Psoas muscle (tissue), 8 donors: ENCODE measurements at places on chromosomes 16 and 17.
A peak's percentile ranks its signal among the peaks of the same experiment; 100 is the strongest.

DNA sequence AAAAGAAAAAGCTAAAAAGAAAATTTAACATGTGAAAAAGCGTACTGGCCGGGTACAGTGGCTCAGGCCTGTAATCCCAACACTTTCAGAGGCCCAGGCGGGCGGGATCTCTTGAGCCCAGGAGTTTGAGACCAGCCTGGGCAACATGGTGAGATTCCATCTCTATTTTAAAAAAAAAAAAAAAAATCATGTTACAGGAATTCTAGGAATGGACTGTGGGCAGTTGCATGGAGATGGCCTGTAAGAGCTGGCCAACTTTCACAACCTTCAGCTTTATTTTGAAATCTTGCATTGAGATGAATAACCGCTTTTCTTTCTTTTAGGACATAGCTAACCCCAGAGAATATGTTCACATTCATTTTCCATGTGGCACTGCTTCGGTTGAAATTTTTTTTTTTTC lies 8.2 kb upstream of the CIAO3 start:
- DNase-seq = no peak

- no peak for DNase-seq
These were observed 16.9 kb downstream of the ETV4 start for GRCh38 chr17:43528988-43529814.

DNA sequence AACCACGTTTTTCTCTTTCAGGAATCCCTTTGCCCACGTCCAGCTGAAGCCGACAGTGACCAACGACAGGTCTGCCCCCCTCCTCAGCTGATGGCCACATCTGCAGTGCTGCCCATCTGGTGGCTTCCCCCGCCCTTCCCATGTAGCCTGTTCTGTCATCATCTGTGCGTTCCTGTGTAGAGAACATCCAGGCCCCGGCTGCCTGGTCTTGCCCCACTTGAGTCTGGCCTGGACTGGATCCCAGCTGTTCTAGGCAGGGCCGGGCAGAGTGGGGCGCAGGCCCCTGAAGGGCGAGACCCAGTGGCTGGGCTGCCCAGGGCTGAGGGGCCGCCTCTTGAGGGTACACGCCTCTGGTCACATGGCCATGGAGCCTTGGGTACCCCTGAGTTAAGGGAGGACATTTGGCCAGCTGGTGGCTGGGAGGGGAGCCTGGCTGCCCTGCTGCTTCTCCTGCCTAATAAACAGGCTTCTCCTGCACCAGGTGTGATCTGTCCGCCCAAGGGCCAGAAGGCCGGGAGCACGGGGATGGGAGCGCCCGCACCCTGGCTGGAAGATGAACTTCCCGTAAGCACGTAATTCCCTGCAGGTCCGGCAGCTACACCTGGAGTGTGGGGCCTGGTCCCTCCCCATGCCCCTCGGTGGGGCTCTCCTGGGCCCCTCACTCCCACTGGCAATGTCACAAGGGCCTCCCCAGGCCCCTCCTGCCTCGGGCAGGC lies 49.4 kb upstream of the PVALEF start:
- DNase-seq = no peak

- DNase-seq = no peak
These were observed 587 bp upstream of the DBF4B start for GRCh38 chr17:44707755-44708400.

DNA sequence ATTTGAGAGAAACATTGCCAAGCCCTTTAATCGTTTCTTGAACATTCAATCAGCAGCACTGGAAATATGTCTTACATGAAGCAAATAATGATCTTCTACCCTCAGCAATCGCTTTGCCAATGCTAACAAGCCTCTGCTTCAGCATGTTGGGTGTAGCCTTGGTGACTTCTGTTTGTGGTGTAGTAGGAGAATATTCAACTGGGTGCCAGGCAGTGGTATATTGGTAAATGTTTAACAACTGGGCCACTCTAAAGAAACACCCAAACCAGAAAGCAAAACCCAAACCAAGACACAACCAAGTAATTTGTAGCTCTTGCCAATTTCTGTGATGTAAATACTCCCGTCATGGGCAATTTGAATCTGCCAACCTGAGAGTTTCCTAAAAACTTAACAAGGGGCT lies 9.7 kb downstream of the CDH13 start:
- DNase-seq = no peak

GRCh38 chr17:50220811-50221210 lies 19.4 kb upstream of the COL1A1 start:
- DNase-seq = no peak

DNA sequence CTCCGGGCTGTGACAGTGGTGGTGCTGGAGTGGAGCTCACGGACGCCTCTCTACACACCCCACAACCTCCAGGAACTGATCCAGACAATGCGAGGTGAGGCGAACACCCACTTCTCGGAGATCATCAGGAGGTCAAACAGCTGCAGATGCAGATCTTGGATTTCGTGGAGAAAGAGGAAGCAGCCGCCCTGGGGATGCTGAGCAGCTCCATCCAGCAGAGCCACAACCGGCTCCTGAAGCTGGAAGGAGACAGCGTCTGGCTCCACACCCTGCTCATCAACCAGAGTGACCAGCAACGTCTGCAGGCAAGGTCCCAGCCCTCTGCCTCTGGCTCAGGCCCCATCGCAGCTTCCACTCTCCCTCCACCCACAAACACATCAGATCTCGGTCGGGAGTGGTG lies 13.2 kb upstream of the SLC16A5 start:
- no peak for DNase-seq

GRCh38 chr17:70654706-70655105 lies 485.4 kb downstream of the KCNJ2 start:
- DNase-seq = no peak

GRCh38 chr17:35942588-35943186 lies 826 bp downstream of the LYZL6 start:
- DNase-seq = no peak

GRCh38 chr17:44110823-44111633 lies 12.4 kb downstream of the HDAC5 start:
- DNase-seq = peak; percentile 100

GRCh38 chr17:22669721-22670120 lies 977.4 kb downstream of the KCNJ18 start:
- no peak for DNase-seq

GRCh38 chr17:49035470-49036269 lies 38.5 kb downstream of the IGF2BP1 start:
- DNase-seq = peak; percentile 53

GRCh38 chr16:47705266-47705665 lies 244.1 kb downstream of the PHKB start:
- no peak for DNase-seq

GRCh38 chr17:35135322-35135721 lies 6.8 kb downstream of the NLE1 start:
- no peak for DNase-seq

GRCh38 chr17:38420518-38420917 lies 7.7 kb upstream of the ARHGAP23 start:
- no peak for DNase-seq

- no peak for DNase-seq
These were observed 504.2 kb upstream of the SALL1 start for GRCh38 chr16:51655249-51655648.

GRCh38 chr16:8588682-8589056 lies 1.6 kb downstream of the TMEM114 start:
- DNase-seq = no peak

DNA sequence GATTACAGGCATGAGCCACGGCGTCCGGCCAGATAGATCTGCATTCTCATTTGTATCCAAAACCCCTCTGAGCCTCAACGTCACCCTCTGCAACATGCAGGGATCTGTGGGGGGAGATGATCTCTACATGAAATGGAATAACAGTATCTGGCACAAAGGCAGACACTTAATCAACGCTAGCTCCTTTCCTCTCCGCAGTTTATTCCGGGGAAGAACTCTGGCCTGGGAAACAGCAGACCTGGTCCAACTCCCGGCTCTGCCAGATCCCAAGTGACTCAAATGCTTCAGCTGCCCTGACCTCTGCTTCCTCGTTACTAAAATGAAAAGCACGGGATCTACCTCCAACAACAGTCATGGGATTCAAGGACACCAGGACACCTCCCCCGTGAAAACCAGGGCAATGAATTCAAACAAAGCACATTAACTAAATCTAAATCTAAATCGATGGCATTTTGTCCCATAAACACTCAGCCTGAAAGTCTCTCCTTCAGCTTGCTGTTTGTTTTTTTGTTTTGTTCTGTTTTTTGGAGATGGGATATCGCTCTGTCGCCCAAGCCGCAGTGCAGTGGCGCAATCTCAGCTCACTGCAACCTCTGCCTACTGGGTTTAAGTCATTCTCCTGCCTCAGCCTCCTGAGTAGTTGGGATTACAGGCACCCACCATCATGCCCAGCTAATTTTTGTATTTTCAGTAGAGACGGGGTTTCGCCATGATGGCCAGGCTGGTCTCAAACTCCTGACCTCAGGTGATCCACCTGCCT lies 78.2 kb downstream of the NXN start:
- DNase-seq = peak; percentile 77
